ENCODE measurements at places on chromosomes 3 and 15.

DNA sequence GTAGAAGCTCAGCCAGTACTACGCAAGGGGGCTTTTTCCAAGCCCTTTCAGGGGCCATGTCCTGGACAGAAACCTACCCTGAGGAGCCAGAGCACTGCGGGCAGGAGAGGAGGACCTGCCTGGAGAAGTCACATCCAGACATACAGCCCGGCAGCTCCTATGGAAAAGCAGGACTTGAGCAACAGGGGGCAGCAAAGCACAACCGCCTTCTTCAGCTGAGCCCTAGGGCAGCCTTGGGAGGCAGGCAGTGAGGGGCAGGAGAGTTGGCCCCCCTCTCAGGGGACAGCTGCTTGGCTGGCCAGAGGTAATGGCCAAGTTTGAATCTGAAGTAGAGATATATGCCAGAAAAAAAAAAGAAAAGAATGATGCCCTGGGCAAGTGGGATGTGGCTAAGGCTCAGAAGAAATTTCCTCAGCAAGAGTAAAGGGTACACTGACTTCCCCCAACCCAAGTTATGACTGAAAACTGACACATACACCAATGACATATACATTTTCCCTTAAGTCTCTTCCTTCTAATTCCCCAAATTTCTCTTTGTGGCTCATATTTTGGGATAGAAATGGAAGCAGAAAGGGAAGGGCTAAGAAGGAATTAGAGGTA lies 56.9 kb downstream of the CYP19A1 start:
- peak; percentile 31 for DNase-seq

DNA sequence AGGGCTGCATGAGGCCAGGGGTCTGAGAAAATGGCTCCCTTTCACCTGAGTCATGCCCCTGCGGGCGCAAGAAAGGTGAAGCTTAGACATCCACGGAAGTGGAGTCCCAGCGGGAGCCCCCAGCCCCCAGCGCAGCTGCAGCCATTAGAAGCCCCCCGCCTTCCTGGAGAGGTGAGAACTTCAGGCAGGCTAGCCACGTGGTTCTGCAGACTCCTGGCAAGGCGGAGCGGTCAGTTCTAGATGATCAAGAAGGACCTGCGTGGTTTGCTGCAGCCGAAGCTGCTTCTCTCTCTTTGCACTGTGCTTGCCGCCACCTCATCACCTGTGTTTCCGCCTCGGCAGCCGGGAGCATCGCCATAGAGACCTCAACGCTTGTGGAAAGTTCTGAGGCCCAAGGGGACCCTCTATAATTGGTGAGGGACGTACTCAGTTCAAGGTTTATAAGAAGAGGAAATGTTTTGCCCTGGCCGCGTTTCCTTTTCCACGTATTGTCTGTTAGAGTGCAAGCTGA lies 15.8 kb upstream of the KCNMB3 start:
- no peak for DNase-seq

DNA sequence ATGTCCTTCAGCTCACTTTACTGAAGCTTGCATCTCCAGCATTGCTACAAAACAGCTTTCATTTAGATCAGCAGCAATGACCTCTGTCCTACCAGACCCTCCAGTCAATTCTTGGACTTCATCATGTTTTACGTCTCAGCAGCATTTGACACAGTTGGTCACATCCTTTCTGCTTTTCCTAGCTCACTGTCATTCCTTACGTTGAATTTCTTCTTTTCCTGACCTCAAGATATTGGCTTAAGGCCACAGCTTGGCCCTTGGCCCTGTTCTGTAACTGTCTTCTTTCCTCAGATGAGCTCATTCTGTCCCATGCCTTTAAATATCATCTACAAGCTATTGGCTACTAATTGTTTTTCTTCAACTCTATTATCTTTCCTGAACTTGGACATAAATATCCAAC lies 576.2 kb upstream of the KCNMB2 start:
- no peak for DNase-seq

- DNase-seq, result no peak
These were observed 79.5 kb upstream of the UMPS start for GRCh38 chr3:124650798-124651197.

- DNase-seq, result no peak
These were observed 222.8 kb upstream of the ST8SIA2 start for GRCh38 chr15:92170897-92171296.

GRCh38 chr3:169234618-169235017 lies 428.9 kb downstream of the MECOM start:
- no peak for DNase-seq

- DNase-seq, result no peak
These were observed 17.9 kb upstream of the STIMATE start for GRCh38 chr3:52915294-52915693.

DNA sequence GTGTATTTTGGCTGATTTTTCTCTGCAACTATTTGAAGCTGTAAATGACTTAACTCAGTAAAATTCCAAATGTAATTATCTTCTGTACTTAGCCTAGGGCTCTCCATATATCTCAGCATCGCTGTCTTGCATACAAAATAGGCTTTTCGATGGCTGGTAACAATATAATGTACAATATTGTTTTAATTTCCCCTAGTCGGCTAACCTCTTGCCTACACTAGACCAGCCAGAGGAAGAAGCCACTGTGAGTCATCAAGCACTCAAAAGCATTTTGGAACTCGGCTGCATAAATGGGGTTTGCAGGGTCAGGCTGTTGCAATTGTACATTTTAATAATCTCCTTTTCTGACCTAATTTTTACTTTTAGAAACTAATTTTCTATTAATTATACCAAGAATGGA lies 583.8 kb downstream of the FOXP1 start:
- DNase-seq, result no peak

DNA sequence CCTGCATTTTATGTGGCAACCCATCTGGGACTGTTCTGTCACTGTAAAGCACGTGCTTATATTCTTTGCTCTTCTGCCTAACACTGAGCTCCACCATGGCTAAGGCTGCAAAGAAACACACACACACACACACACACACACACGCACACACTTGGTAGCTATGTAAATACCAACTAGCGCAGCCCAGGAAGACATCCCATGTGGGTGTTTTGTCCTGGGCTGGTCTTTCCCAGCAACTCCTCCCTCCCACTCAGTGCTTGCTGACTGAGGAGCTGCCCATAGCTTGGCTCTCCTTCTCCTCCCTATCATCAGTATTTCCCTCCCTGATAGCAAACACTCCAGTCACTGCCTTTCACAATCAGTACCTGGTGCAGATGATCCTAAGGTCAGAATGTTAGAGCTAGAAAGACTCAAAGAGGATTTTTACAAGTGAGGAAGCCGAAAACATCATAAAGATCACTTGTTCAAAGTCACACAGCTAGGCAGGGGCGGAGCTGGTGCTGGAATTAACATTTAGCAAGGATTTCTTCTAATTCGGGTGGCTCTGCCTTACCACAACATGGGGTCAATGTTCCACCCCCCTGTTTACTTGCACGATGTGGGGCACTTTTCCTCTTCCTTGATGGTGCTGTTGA lies 377.1 kb upstream of the TBL1XR1 start:
- no peak for DNase-seq

DNA sequence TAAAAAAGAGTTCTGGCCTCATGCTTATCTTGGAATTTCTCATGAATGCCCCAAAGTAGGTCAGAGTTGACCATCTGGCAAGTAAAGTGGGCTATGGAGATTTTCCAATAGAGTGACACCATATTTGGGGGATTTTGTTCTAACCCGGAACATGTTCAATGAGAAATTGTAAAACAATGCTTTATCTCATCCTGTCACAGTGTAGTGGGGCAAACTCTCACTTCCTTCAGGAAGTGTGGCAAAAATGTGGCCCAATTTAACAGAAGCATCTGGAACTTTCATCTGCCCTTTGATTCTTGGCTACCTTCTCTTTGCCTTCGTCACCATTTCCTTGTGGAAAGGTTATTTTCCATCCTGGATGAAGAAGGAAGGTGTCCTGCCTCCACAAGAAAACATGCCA lies 70.8 kb downstream of the ADAMTS9 start:
- DNase-seq, result no peak

- no peak for DNase-seq
These were observed 101.6 kb downstream of the GREM1 start for GRCh38 chr15:32819448-32819847.

GRCh38 chr3:107325446-107325845 lies 51.8 kb upstream of the CCDC54 start:
- no peak for DNase-seq

- DNase-seq, result no peak
These were observed 122.8 kb upstream of the FAM3D start for GRCh38 chr3:58789385-58789784.

- no peak for DNase-seq
These were observed 29.8 kb upstream of the MB21D2 start for GRCh38 chr3:192947421-192947820.

DNA sequence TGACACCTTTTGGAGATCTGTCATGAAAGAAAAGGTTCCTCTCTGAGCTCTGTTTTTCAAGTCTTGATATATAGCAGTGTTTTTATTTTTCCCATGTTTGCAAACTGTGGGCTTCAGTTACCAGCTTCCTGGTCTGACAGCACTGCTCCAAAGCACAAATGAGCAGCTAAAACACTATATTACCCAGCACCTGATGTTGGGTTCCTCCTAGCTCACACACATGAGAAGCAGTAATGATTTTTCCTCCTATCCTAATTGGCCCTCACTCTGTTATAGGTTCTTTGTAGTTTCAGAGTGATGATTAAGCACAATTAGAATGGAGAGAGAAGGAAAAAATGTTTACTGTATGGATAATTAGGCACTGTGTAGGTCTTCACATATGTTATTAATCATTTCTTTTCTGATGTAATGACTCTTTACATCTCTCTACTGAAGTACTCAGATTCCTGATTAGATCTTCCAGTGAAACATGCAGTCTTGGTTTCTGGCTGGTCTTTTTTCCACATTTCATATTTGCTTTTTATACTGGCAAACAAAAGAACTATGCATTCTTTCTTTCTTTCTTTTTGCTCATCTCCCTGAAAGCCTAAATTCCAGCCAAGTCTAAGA lies 939.7 kb downstream of the NSUN3 start:
- DNase-seq, result no peak

DNA sequence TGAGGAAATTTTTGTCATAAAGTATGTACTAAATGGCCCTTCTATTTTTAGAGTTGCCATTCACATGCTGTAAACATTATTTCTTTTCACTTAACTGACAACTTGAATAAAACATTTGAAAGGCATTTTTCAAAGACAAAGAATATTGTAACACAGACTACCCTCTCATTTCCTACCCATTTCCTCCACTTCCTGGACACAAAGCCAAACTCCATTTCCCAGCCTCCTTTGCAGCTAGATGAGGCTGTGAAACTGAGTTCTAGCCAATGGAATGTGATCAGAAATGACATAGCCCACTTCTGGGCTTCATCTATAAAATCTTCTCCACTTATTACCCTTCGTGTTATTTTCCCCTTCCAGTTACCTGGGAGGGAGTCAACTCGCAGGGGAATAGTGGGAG lies 288.9 kb upstream of the DPH6 start:
- DNase-seq, result no peak

GRCh38 chr3:6771171-6771570 lies 89.7 kb upstream of the GRM7 start:
- no peak for DNase-seq

DNA sequence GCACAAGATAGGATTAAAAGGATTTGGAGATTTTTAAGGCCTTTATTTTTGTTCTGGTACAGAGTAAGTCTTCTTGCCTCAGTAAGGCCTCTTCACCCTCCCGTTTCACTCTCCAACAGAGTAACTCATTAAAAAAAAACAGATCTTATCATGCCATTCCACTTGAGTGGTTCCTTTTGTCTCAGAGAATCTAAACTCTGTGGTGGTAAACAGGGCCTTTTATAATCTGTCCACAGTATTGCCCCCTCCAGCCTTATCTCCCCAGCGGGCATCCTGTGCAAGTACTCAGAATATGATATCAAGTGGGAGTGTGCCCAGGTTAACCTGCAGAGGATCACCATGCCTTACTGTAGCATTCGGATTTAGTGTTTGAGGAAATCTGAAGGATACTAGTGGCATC lies 20.3 kb upstream of the ATOSA start:
- DNase-seq, result no peak
